ENCODE measurements at places on chromosomes 4 and X.
A peak's percentile ranks its signal among the peaks of the same experiment; 100 is the strongest.

DNA sequence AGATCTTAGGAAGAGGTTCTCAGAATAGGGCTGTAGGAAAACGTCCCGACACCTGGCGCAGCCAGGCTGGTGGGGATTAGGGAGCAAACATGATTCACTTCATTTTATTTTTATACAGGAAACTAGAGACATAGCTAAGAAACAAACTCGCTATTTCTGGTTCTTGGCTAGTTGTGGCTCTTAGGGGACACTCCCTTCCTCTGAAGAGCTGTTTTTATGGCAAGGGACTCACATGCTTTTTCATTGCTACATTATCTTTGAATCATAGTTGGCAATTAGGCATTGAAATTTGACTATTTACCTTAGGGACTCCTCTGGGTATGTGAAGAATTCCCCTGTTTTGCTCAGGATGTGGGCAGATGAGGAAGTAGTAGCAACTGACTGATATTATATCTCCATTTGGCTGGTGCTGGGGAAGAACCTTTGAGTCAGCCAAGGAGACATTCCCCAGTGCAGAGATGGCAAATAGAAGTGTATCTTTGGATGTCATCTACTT is 174.5 kb downstream of the SMIM20 start:
- DNase-seq, result peak; percentile 46

GRCh38 chr4:176034499-176034898 is 31.1 kb upstream of the WDR17 start:
- DNase-seq, result peak; percentile 37

GRCh38 chr4:123312116-123312515 is 84.5 kb upstream of the SPRY1 start:
- DNase-seq, result no peak

DNA sequence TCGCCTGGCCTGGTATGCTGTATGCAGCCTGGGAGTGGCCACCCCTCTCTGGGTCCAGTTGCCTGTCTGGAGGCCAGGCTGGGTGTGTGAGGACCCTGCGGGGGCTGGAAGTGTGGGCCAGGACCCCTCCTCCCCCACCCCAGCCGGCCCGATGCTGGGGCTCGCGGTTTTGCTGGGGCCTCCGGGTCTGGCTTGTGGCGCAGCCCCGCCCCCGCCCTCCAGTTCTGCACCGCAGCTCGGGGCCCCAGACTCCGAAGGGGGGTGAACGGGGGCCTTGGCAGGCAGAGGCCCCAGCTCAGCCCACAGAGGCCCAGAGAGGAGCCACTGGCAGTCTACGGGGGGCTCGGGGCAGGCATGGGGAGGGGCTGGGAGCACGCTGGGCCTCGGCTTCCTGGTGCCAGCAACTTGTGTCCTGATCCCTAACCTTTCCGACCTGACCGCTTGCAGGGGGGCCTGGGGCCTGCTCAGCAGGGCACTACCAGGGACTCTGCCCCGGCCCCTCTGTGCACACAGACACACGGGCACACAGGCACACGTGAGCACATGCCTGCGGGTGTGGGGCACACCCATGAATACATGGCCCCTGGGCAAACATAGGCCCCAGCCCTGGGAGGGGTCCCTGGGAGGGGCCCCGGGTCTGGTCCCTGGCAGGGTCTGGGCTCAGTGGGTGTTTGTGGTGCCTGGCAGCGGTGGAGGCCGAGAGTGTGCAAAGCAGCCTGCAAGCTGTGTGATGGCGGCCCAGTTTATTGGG is 21.4 kb upstream of the FGFR3 start:
- DNase-seq, result no peak

GRCh38 chr4:95288552-95288951 is 260.2 kb downstream of the UNC5C start:
- DNase-seq, result no peak

DNA sequence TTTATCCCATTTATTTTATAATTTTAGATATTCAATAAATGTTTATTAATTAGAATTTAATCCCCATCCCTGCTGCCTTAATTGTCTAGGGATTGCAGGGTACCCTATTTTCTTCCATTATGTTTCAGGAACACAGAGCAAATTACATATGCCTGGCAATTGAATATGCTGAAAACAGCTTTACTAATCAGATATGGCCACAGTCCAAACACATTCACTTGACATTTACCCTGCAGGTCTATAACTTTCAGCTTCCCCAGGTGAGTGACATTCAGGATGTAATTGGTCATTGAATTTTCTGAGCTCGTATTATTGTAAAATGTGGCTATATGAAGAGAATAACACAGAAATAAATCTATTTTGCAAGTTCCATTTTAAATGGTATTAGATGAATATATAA is 218.7 kb upstream of the NDST4 start:
- no peak for DNase-seq

- DNase-seq, result no peak
Observed at GRCh38 chr4:110633358-110634341, 10.8 kb upstream of the PITX2 start.

All from CD4-positive, alpha-beta T cell treated with Interferon alpha-2 for 1 hour (primary cell).